ENCODE measurements at places on chromosomes 12 and 14. TPM values are rescaled to one million over a fixed set of nuclear protein-coding genes. Genes with fewer than 3 reads are reported as not detected.

- DNase-seq: no peak
Observed at GRCh38 chr14:74574706-74575105, 37.3 kb downstream of the LTBP2 start.

DNA sequence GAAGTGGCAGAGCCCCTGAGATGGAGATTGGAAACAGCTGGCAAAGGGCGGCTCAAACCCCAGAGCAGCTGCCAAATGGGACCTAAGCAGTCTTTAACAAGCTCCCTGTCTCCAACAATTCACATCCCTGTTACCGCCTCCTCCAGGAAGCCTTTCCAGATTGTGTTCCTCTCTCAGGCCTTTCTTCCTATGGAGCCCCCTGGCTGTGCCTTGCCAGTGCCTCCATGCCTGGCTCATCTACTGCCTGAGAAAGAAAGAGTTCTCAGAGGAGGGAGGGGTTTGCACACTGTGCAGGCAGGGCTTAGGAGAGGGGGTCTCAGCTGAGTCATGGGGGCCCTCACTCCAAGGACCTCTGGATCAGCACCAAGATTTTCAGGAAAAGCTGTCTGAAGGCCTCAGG, 8.8 kb upstream of the KRT74 start:
- no peak for DNase-seq

GRCh38 chr12:79773896-79774295, 83.1 kb upstream of the PAWR start:
- no peak for DNase-seq

DNA sequence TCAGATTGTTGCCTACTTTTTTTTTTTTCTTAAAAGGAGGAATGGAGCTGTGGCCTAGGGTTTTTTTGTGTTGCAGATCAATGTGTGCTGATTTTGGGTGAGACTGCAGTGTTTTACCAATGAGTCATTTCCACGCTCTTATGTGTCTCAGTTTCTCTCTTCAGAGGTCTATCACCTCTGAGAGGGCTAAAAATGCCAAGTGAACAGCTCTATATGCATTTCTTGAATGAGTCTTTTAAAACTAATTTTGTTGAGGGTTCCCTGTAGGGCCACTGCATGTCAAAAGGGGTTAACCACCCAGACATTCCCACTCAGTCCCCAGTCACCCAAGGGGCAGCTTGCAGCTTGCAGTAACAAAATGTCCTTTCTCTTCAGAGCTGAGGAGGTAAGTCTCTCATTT, 24.3 kb upstream of the GLIPR1L2 start:
- no peak for DNase-seq

DNA sequence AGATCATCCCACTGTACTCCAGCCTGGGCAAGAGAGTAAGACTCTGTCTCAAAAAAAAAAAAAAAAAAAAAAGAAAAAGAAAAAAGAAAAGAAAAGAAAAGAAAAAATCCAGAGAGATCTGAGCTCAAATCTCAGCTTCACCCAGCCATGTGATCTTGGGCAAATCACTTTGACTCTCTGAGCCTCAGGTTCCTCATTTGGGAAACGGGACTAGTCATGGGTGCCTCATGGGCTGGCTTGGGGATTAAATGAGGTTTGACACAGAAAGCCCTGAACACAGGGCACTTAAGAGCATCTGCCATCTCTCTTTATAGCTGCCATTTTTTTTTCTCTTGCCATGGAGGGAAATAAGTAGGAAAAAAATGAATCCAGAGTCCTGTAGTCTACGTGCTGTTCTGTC, 86.2 kb upstream of the MYL2 start:
- DNase-seq: no peak

DNA sequence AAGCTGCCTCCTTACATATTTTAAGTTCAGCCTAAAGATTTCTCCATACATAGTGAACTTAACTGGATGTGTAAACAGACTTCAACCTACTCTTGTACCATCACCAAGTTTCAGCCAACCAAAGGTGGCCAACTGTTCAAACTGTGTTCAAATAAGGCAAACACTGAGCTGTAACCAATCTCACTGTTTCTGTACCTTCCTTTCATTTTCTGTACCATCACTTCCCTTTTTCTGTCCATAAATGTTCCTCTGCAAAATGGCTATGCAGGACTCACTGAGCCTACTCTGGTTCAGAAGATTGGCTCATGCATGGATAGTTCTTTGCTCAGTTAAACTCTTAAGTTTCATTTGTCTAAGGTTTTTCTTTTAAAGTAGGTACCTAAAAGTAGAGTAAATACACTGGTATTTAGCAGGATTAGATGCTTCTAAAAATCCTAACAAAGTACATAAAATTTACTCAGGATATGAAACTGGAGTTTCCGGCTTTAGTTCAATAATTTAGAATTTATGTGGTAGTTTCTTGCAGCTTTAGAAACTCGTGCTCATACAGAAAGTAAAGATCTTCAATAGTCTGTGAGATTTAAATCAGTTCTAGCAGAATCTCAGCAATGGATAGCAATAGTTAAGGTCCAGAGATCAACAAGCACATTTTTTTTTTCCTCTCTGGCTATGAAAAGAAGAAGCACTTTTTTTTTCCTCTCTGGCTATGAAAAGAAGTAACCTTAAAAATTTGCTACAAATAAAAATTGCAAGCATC, 282.0 kb upstream of the PPFIA2 start:
- DNase-seq: no peak

DNA sequence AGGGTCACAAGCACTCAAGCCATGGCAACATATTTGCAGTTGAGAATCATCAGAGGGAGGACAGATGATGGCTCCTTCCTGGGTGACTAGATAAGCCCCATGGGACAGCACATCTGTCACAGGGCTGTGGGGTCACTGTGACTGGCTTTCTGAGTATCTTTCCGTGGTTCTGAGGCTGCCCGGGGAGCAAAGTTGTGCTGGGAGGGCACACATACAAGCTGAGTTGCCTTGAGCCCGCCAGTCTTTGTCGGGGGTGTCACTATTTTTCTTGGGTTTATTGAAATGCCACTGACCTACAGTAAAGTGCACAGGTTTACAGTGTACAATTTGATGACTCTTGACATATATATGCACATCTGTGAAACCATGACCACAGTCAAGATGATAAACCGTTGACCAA, 17.2 kb upstream of the KIF26A start:
- DNase-seq: no peak

DNA sequence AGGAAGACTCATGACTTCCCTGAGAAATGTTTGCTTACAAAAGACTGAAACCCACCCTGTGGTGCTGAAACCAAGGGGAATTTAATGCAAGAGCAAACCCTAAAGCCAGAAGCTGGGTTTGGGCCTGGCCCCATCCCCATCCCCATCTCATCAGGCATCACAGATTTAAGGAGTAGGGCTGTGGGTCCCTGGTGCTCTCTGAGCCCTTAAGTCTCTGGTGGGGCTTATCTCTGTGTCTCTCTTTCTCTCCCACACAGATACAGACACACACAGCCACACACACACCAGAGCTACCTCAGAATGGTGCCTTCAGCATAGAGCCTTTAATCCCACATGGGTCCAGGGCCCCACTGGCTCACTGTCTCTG, 237.1 kb downstream of the SLC41A2 start:
- no peak for DNase-seq

C12orf54 gene
- total RNA-seq: not detected

AVPR1A gene
- 2.5 TPM for total RNA-seq

SMCO2 gene
- not detected for total RNA-seq

NINJ2 gene
- 5.2 TPM for total RNA-seq

KCNH3 gene
- total RNA-seq: 0.44 TPM
